ENCODE measurements at places on chromosomes 12 and 14.
A peak's percentile ranks its signal among the peaks of the same experiment; 100 is the strongest.

GRCh38 chr12:40616383-40616915 lies 75.8 kb upstream of the CNTN1 start:
- no peak for DNase-seq

DNA sequence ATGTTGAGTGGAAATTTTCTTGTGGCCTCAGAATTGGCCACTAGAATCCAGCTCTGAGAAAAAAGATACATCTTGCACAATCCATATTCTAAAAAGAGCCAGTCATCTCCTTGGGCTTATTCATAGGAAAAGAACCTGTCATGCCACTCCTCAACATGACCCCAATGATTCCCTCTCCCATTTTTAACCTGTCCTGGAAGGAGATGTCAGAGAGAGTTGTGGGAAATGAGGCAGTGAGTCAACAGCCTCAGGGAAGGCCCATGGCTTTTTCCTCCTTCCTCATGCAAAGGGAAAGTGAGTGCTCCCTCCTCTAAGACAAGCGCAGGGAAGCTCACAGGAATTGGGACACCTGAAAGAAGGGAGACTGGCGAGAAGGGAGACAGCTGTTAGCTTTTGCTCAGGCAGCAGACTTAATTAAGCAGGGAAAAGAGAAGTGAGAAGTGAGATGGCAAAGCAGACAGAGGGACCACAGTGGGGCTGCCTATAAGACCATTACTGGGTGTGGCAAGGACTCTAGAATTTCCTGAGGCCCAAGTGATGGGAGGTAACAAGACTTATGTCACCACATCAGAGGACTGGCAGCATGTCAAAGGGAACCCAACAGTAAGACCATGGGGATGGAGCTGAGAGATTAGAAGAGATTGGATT lies 10.2 kb upstream of the DHRS7 start:
- DNase-seq, result no peak

GRCh38 chr14:105059035-105059924 lies 6.0 kb downstream of the GPR132 start:
- DNase-seq, result peak; percentile 54

- no peak for DNase-seq
Measured at GRCh38 chr14:22623047-22623446, 21.1 kb downstream of the OR6J1 start.

DNA sequence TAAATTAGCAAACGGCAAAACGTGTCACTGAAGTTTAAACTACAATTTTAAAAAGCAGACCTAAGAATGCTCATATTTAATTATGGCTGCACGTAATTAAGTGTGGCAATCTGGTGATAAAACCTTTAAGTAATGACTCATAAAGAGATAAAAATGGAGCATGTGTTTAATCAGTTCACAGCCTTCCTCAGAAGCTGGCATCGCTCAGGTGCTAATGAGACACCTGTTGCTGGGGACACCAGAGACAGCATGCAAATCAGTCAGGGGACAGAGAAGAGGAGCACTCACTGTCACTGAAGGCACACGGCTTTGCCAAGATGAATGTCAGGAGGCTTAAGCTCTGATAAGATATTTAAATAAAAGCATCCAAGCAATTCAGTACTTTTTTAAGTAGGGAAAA lies 840.3 kb downstream of the GALC start:
- no peak for DNase-seq

- no peak for DNase-seq
Measured at GRCh38 chr12:56864318-56864717, 69.9 kb downstream of the SDR9C7 start.

DNA sequence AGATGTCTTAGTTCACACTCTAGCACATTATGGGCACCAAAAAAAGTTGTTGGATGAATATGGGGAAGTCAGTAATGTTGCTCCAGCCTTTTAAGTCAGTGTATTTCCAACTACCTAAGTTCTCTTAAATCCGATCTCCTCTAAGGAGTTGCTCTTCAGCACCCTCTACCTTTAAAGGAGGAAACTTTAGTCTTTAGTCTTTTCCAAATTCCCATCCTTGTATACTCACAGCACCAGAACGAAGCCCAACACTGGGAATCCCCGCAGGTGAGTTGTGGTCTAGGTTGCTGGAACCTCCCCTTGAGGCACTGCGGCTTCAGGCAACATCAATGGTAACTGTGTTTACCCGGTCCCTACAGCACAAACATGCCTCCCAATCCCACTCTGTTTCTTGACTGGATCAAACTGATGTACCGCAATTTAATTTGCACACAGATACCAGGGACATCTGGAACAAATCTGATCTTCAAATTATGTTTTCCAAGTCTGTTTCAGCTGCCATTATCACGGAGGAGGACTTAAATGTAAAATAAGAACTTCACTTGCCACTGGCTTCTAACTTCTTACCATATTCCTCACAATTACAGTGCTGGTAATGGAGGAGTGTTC lies 179.0 kb downstream of the FOXN3 start:
- no peak for DNase-seq

- DNase-seq, result no peak
Measured at GRCh38 chr14:99601361-99601831, 2.6 kb downstream of the CCDC85C start.

GRCh38 chr14:56082880-56083279 lies 35.3 kb upstream of the PELI2 start:
- no peak for DNase-seq

- DNase-seq, result no peak
Measured at GRCh38 chr12:83506841-83507240, 820.1 kb downstream of the TMTC2 start.

DNA sequence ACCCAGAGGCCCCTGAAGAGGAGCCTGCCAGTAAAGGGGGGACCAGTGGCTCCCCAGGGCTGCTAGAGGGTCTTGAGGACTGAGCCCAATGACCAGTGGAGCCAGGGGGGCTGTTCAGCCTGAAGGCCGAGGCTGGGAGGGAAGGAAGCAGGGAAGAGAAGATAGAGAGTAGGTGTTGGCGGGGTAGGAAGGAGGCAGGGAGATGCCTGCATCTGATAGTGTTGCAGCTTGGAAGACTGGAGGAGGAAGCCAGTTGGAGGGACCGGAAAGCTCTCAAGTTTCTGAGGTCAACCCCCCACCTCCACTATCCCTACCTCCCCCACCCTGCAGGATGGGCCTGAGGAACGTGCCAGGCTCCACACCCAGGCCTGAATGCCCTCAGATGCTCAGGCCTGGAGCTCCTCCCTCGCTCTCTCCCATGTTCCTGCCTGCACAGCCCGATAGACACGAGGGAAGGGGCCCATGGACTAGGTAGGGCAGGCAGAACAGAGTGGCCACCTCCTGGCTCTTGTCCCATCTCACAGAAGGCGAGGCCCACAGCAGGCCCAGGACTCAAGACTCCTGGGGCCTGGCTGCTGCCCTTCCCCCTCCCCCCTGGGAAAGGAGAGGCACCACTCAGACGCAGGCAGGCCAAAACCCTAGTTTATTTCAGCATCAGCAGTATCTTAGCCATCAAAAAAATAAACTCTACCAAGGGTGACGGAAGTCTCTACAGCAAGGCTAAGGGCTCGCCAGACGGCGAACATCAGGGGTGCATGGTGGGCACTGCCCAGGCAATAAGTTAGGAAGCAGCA lies 3.4 kb downstream of the CKB start:
- DNase-seq, result no peak

DNA sequence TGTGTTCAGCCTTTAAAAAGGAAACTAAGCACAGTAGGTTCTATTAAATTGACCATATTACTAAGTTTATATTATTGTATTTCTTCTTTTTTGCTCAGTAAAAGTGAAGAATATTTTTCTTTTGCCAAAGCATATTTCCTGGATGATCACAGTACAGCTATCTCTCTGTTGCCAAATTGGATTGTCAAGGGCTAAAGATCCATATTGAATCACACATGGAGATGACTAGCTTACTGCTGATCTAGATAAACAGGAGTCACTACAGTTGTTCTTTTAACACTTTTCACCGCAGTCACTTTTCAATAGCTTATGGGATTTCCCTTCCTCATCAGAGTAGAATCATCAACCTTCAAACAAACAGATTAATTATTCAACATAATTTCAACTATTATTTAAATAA lies 78.6 kb downstream of the LRRC9 start:
- no peak for DNase-seq

GRCh38 chr12:28388879-28389278 lies 198.6 kb downstream of the CCDC91 start:
- DNase-seq, result no peak

- no peak for DNase-seq
Measured at GRCh38 chr12:50603817-50604639, 99.2 kb downstream of the DIP2B start.

DNA sequence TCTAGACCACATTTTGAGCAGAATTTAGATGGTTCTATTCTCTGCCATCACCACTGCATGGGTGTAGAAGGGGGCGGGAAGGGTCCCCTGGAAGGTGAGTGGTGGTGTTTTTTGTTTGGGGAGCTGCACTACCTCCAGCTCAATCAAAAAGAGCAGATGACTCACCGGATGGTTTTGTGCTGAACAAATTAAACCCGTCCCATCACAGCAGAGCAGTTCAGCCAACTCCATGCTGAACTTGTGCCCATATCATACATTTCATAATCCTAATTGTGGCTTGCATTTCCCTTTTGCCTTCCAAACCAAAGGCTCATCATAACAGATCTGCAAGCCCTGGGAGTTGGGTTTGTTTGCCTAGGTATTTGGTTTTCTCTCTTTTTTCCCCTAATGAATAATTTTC lies 53.0 kb upstream of the RPH3A start:
- no peak for DNase-seq

DNA sequence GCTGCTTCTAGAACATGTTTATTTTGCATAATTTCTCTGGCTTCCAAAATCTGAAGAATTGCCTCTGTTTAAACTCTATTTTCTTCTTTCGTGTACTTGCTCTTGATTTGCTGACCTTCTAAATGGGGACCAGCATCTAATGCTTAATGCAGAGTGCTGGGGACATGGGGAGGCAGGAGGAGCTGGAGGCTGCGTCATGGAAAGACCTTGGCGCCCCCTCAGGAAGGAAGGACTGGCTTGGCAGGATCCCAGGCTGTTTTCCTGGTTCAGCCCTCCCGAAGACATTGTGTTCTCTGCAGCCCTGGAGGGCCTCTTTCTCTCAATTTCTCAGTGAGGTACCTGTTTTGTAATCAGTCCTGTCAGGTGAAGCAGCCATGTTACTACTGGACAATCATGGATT lies 5.5 kb downstream of the PRKCH start:
- no peak for DNase-seq

DNA sequence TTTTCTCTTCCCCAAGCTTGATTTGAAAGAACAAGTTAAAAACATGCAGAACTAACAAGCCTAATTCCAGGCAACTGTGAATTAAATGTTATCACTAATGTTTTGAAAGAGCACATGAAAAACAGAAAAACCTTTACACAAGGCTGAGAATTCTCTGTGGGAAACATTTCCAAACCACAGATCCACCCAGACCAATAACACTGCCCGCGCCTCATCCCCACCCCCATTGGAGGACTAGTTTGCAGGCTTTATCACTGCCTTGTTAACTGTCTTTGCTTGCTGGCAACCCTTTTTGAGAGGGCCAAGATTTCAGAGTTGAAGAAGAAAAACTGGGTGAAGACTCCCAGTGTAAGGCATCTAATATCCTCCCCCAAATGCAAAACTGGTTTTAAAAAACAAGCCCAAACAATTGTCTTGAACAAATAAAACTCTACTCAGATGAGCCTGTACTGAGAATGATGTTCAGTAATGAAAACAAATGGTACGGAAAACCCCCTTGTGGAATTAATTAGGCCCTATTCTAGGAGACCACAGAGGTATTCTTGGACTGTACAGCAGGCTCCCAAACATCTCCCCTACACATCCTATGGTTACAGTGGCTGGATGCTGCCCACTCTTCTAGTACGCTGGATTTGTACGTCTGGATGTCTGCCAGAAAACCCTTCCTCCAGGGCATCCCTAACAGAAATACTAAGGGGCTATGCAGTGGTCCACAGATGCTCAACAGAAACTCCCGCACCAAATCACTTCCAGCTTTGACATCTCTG lies 5.8 kb downstream of the MAX start:
- no peak for DNase-seq

- DNase-seq, result no peak
Measured at GRCh38 chr12:16530268-16530850, 75.6 kb downstream of the LMO3 start.

GRCh38 chr14:30748343-30748742 lies 126.0 kb upstream of the COCH start:
- DNase-seq, result no peak

- peak; percentile 86 for DNase-seq
Measured at GRCh38 chr14:105180592-105181548, at the start of gene NUDT14. Gene NUDT14 (minus strand): TSS chr14:105181312. CDS start chr14:105181209, 103 bp downstream.

GRCh38 chr12:51432921-51433320 lies 8.3 kb downstream of the SLC4A8 start:
- no peak for DNase-seq

DNA sequence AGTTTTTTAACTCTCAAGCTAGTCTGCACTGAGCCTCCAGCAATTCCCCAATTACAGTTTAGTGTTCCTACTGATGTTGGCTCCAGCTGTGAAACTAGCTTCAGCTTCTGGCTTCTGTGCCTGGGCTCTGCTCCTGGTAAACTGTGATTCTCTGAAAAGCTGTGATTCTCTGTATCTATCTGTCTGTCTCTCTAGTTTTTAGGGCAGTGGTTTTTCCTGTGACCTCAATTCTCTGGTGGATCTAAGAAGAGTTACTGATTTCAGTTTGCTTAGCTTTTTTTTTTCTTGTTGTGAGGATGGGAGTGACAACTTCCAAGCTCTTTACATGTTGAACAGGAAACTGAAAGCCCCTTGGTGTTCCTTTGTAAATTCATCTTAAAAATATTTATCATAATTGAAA lies 3.8 kb upstream of the HIF1A start:
- peak; percentile 49 for DNase-seq
